Kidney capillary endothelial cell (primary cell): ENCODE measurements at places on chromosomes 16 and 17.

DNA sequence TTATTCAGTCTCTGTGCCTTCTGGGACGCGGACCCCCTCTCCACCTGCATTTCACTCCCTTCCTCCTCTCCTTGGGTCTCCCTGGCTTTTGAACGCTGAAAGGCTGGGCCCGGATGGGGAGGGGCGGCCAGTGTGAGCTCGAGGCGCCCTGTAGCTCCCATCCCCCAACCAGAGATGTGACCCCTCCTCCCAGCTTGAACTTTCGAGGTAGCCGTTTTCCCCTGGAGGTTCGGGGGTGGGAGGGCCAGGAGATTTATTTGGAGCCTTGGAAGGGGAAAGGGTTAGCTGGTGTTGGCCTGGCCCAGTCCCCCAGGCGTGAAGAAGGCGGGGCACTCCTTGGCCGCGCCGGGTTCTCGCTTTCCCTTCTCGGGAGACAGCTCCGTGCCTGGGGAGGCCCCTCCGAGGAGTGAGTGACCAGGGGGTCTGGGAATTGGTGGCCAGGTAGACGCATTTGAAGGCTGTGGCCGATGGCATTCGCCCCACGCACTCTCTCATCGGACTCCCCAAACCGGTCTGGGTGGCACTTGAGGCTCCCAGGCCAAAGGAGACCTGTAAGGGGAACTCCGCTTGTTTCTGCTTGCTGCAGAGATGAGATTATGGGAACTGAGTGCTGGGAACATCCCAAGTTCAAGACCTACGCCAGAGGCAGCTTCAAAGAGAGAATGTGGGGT is 942 bp downstream of the LDAF1 start:
- DNase-seq: no peak

GRCh38 chr16:15916323-15916722 is 27.9 kb upstream of the CEP20 start:
- no peak for DNase-seq

GRCh38 chr16:78212674-78213073 is 113.2 kb downstream of the WWOX start:
- no peak for DNase-seq

- no peak for DNase-seq
Measured at GRCh38 chr17:30920683-30921543, 832 bp upstream of the ADAP2 start.

DNA sequence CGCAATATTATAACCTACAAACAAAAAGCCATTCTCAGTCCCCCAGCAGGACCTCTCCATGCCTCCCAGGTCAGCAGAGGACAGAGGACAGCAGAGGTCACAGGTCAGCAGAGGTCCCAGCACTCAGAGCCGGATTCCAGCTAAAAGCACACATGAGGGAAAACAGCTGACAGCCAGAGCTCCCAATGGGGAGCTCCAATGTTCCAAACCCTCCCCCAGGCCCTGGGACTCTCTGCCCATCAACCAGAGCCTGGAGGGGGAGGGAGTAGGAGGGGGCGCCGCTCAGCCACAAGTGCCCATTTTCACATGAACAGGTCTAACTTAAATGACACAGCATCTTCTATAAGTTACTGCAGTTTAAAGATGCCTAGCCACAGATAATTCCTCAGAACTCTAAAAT is 77.5 kb downstream of the ANKRD11 start:
- no peak for DNase-seq

DNA sequence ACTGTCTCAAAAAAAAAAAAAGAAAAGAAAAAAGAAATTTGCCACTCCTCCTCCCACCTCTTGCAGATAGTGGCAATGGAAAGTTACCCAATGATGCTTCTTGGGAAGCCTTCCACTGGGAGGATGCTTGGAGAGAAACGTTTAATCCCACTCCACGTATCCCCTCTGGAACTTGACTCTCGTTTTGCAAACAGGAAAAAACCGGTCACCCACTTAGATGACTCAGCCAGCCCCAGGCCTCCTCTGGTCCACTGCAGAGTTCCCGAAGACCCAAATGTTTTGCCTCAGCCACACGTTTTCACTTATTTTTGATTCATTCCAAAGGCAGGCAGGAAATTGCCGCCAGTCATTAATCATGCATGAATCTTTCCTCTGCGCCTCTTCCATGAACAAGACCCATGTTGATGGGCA is 9.3 kb upstream of the TNFRSF17 start:
- no peak for DNase-seq

GRCh38 chr16:58685084-58685449 is 497 bp upstream of the SLC38A7 start:
- no peak for DNase-seq

DNA sequence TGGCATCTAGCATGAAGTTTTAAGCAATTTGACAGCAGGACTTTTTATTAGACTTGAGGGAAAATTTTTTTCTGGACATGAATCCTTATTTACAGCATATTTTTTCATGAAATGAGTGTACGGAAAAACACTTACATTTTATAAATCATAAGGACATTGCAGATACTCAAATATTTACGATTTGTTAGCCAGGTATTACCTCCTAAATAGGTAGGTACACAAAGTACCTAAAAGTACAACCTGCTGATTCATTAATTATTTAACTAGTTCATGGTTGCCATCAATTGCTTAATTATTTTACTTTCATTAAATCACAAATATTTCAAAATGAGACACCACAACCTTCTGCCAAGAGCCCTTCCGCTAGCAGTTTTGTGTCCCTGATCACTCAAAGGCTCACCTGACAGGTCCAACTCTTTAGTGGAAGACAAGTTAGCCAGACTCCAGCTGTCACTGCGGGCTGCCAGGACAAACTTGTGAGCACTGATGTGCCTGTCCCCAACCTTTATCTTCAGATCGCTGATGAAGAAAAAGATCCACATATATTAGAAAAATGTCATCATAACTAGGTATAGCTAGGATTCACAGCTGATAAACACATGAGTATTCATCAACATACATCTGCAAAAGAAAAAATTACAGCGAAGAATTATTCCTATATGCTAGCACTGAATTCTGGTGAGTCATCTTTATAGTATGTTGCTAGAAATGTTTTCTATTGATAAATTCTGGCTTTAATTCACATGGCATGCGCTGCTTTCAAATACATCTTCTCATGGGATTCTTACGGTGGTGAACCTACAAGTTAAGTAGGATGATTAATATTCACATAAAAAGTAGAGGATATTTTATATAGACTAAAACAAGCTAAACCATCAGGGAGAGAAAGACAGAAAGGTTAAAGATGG is 28.2 kb downstream of the ANKFY1 start:
- DNase-seq: no peak

DNA sequence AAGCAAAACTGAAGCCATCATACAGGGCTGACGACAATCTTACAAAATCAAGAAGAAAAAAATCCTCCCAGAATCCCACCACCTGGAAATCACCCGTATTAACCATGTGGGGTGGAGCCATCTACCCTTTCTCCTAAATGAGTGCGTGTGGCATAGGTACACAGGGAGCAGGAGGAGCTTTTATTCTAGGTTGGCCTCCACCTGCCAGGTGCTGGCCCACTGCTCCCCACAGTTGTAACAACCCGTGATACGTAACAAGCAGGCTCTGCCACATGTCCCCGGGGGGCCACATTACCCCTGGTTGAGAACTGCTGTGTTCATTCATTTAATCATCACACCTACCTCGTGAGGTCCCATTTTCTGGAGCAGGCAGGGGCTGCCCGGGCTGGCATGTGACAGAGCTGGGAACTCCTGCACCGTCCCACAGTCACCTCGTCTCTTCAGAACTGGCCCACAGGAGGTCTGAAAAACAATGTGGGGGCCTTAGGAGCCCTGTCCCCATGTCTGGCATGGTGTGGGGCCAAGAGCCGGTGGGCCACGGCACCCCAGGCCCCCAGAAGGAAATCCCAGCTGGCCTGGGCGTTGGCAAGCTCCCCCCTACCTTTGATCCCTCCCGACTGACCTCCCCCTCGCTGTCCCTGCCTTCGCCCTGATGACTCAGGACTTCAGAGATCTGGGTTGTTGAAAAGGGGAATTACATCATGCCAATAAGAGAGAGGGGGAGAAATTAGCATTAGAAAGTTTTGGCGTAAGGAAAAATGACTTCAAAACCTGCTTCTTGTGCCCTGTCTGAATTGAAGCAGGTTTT is 12.9 kb downstream of the CMIP start:
- DNase-seq: no peak

GRCh38 chr16:2726923-2727322 is 6.9 kb upstream of the PRSS27 start:
- DNase-seq: no peak

GRCh38 chr17:50947782-50948543 is 81.8 kb upstream of the TOB1 start:
- DNase-seq: no peak

- DNase-seq: peak; percentile 38
Measured at GRCh38 chr16:4263504-4264436, 9.1 kb downstream of the TFAP4 start.

DNA sequence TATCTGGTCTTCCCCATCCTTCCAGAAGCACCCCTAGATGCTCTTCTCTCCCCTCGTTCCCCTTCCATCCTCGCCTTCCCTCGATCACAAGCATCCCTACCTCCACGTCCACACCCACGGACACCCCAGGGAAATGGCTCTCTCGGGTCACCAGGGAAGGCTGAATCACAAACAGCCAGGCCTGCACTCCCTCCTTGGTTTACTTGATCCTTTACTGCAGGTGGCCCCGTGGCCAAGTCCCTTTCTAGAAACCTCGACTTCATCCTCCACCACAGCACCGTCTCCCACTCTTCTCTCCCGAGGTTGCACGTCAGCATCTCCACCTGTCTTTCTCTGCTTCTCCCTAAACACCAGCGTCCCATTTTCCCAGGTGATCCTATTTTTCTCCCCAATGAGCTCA is 6.5 kb upstream of the RBFOX3 start:
- no peak for DNase-seq

DNA sequence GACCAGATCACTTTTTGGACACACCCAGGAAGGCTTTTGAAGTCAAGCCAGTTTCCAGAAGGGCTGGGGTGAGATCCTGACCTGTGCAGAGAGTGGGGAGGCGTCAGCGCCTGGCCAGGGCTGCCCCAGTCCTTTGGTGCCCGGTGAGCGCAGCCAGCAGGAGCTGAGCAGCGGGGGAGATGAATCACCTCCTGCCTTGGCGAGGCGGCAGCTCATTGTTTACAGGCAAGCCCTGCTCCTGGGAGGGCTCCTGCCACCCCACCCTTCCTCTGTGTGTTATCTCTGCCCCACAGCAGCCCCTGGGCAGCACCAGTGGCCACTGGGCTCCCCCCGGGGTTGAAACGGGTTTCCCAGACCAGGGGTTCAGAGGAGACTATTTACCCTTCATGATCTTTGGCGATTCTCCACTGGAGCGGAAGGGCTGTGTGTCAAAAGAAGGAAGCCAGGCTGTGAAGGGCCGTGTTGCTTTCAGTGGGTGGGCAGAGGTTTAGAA is 14.1 kb upstream of the ITGB4 start:
- DNase-seq: peak; percentile 84

GRCh38 chr17:73157521-73157890 is 7.3 kb upstream of the SSTR2 start:
- DNase-seq: no peak

DNA sequence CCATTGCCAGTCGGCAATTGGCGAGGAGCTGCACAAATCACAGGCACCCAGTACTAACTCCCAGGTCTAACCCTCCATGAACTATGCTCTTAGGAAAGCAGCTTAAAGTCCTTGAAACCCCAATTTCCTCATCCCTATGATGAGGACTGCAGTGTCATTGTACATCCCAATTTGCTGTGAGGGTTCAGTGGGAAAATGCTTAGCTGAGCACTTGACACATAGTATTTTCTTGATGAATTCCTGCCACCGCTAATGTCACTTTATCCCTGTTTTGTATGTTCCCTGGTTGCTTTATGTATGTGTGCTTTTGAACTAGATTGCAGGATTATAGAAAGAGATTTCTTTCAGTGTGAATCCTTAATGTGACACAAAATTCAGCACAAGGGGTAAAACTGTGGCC is 161.5 kb upstream of the RBFOX1 start:
- DNase-seq: no peak

GRCh38 chr17:59842901-59843652 is 49.7 kb downstream of the TUBD1 start:
- peak; percentile 61 for DNase-seq

- peak; percentile 56 for DNase-seq
Measured at GRCh38 chr16:48576927-48577326, 33.1 kb downstream of the N4BP1 start.

- no peak for DNase-seq
Measured at GRCh38 chr17:79146562-79146961, 71.9 kb downstream of the ENGASE start.

GRCh38 chr16:49756775-49757558 is 98.9 kb downstream of the ZNF423 start:
- peak; percentile 38 for DNase-seq

GRCh38 chr17:57948169-57948554 is 7.0 kb downstream of the CUEDC1 start:
- no peak for DNase-seq

- DNase-seq: peak; percentile 60
Measured at GRCh38 chr16:6643080-6643686, 689.5 kb upstream of the RBFOX1 start.

- DNase-seq: no peak
Measured at GRCh38 chr17:80446645-80447405, 29.6 kb downstream of the NPTX1 start.

DNA sequence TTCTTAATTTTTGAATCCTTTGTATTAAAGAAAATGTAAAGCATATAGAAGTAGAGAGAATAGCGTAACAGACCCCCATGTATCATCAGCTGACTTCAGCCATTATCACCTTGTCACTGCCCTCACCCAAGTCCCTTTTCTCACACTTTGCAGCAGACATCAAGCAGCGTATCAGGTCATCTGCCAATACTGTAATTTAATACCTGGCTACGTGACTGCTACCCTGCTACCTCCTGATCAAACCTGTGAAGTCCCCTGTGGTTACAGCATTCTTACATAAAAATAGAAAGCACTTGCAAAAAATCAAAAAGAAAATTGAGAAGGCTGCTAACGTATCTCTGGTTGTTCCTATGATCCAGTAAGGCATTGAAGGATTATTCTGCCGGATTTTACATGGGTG is 96.4 kb downstream of the PLCG2 start:
- DNase-seq: no peak

- peak; percentile 26 for DNase-seq
Measured at GRCh38 chr16:12079412-12079965, 103.0 kb downstream of the SNX29 start.

DNA sequence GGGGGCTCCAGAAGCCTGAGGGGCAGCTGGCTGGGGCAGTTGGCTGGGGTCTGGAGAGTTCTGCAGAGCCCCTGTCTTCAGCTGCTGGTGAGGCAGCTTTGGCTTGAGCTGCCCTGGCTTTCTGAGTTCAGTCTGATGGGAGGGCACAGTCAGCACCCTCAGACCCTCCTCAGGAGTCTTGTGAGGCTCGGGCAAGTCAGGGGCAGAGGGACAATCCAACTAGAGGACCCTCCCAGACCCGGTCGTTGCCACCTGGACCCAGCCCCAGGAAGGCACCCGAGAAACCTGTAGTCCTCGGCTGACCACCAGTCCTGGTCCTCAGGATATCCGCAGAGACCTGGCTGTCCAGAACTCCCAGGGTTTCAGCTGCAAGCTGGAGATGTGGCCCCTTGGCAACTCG is 1.9 kb downstream of the CARD14 start:
- no peak for DNase-seq

DNA sequence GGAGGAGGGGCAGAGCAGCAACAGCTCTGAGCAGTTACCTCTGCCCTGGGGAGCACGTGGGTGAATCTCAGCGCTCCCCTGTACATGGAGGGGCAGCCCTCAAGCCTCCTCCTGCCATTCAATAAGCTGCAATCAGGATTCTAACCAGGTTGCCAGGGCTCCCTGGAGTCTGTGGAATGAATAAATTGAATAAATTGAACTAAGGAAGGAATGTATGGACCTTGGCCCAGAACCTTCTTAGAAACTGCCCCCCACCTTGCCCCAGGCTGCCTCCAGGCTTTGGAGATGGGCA is 1.6 kb upstream of the CDH16 start:
- DNase-seq: no peak
